ENCODE measurements at places on chromosomes 11 and 22. TPM values are rescaled to one million over a fixed set of nuclear protein-coding genes. Genes with fewer than 3 reads are reported as not detected.

Gene RBMXL2
- total RNA-seq, result not detected

Gene WBP2NL
- 2.0 TPM for total RNA-seq

Gene C22orf42
- not detected for total RNA-seq

Gene RCE1
- 29.4 TPM for total RNA-seq

Gene KRTAP5-5
- not detected for total RNA-seq

- no peak for DNase-seq
These were observed 540.0 kb downstream of the SOX6 start for GRCh38 chr11:15816260-15816871.

DNA sequence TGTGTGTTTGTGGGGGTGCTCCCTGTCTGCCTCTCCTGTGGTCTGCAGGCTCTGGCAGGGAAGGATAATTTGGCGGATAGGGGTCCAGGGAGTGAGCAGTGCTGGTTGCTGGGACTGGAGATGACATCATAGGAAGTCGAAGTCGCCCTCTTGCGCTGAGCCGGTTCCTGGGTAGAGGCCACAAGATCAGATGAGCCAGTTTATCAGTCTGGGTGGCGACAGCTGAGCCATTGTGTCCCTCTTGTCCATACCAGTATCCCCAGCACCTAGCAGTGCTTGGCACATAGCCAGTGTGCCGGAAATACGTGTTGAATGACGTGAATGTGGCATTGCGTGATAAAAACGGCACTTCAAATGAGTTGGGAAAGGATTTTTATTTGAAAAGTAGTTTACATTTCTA lies 9.8 kb downstream of the APOL5 start:
- no peak for DNase-seq

GRCh38 chr11:70158201-70158600 lies 44.9 kb upstream of the FADD start:
- DNase-seq, result no peak

DNA sequence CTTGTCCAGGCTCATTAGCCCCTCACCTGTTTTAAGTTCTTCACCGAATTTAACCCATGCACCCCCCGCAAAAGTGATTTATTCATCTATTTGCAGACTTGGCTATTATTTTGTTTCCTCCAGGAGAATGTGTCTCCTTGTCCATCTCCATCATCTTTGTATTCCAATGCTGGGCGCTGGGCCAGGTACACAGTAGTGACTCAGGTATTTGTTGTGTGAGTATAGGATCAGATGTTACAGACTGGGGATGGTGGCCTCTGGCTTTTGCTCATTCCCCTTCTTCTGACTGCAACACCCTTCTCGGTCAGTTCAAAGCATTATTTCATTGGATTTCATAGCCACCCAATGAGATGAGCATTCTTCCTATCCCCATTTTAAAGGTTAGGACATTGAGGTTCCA lies 408.2 kb downstream of the MN1 start:
- no peak for DNase-seq

DNA sequence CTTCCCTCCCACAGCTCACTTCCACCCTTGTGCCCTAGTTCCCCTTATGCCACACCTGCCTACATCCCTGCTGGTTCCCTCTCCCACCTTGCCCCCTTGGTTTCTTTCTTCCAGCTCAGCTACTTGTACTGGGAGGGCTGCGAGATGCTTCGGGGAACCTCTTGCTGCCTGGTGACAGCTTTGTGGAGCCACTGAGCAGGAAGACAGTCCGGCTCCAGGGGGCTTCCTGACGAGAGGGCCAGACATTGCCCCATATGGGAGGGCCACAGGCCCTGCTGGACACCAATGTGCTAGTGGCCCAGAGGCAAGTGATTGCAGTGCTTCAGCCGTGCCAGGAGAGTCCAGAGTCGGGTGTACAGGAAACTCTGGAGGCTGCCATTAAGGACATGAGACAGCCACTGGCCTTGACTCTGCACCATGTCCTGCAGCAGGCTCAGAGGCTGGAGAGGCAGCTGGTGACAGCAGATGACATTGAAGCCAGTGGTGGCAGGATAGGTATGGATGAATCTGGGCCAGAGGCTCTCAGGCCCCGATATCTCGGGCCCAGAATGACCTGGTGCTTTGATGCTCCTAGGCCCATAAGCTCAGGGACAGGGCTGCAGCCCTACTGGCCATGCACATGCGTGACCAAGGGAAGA lies 54.3 kb downstream of the BTG4 start:
- DNase-seq, result no peak

All from lower leg skin (tissue), 4 donors.